Breast epithelium (tissue), 4 donors: ENCODE measurements at places on chromosomes 6 and 20. TPM values are rescaled to one million over a fixed set of nuclear protein-coding genes. Genes with fewer than 3 reads are reported as not detected.

DNA sequence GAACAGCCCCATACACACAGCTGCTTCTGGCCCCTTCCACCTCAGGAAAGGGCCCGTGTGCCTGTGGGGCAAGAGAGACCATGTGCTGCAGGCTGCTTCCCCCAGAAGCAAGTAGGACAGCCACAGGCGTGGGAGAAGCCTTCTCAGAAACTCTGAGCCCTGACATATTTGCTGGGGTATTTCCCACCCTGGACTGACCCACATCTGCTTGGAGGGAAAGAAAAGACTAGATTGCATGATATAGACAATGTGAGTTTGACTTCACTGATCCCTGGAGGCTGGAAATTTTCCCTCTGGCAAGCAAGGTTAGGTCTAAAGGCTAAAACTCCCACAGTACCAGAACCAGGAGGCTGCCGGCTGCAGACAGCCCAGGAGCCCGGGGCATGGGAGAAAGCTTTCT is 213.3 kb upstream of the SSTR4 start:
- DNase-seq: no peak

DNA sequence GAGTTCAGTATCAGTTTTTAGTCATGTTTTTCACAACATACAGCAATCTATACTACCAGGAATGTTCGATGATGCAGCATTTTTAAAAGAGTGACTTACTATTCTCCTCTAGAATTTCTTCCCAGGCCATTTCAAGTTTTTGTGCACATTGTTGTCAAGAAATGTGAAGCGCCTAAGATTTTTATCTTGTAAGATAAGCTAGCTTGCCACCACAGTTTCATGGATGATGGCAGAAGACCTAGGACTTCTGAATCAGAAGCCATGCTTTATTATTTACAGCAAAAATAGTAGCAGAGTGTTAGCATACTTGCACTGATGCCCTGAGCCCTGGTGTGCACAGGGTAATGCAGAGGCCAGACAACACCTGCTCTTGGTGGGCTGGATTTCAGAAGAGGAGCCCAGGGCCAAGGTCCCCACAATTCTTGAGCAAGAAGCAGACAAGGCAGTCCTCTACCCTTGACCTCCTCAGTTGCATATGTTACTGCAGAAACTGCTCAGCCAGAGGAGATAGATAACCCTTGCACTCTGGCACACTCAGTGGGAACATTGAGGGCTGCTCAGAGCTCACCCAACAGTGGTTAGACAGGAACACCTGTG is 99.2 kb downstream of the QKI start:
- DNase-seq: no peak

DNA sequence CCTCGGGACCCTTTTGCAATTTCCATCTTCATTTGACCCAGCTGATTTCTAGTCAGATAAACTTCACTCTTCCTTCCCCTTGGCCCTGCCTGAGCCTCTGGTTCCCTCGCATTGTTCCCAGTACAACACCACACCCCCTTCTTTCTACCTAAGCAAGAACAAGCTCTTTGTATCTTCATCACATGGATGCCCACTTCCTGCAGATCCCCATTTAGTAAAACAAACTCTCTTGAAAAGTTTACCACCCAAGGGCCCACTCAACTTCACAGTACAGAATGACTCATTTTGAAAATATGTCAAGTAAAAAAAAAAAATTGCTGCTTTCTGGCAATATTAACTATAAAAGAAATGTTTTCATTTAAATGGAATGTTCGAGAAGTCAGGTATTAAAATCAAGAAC is 5.2 kb downstream of the FAXC start:
- no peak for DNase-seq

DNA sequence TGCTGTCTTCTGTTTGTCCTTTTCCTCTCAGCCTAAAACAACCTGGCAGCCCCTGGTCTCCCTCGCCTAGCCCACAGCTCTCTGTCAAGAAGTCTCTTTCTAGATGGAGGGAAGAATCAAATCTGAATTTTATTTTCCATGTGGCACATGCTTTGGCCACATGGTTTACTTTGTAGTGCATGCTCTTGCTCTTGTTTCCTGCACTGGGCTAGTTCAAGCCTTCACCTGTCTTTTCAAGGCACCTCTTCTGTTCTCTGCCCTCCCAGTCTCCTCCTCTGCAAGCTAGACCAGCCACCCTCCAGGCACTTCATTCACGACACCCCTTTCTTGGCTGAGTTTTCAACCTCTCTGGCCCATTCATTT is 7.6 kb downstream of the PPP1R14C start:
- no peak for DNase-seq

DNA sequence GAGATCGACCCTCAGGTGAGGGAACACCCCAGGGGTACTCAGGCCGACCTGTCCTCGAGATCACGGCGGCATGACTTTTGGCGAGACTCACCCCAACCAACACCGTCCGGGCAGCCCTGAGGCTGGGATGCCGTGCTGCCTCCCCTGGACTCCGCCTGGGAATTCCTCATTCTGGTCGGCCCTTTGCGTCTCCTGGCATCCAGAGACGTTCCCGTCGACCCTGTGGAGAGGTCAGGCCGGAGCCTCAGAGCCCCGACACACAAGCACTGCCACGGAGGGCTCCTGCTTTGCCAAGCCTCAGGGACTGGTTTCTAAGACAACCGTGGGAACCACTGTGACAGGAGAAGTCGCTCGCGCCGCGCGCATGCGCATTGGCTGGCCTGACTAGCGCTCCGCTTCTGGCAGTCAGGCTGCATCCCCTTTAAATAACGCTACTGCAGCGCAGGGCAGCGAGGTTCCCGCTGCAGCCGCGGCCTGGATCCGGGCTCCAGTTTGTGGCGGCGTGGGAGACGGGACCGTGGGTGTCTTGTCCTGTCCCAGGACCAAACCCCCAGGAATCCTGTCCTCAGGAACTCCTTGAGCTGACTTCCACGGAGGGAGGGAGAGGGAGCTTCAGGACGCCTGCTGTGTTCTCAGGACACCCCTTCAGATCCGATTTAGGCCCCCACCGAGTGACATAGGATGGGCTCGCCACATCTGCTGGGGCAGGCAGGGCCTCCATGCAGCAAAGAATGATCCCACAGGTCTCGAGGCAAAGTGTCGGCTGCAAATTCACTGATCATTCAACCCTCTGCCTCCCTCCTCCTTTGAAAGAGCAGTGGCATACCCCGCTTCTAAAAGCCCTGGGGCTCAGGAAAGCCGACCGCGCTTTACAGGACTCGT is 163.2 kb upstream of the ZNF337 start:
- no peak for DNase-seq

DNA sequence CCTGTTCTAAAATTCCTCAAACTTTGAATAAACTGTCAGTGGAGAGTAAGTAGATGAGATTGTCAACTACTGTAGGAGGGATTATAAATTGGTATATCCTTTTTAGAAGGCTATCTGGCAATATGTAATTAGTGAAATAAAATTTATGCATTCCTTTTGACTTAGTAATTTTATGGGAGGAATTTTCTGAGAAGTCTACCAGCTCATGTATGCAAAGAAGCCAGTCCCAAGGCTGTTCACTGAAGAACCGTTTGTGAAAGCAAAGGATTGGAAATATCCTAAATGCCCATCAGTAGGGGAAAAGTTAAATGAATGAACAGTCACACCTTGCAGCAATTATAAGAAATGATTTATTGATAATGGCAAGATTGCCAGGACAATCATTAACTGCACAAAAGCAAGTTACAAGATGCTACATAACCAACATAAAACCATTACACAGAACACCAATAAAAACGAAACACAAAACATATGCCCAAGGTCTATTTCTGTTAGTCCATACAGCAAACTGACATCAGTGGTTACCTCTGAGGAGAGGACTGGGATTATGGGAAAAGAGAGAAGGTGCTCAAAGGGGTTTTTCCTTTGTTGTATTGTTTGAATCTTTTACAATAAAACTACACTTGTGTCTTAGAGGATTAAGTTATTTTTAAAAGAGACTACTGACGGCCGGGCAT is 4.6 kb upstream of the DSTN start:
- no peak for DNase-seq

- DNase-seq: no peak
Measured at GRCh38 chr6:119327810-119328209, 21.8 kb downstream of the MAN1A1 start.

IGF2R gene
- total RNA-seq: 60.4 TPM
